ENCODE measurements at places on chromosomes 5 and 9. TPM values are rescaled to one million over a fixed set of nuclear protein-coding genes. Genes with fewer than 3 reads are reported as not detected.

GRCh38 chr5:34620185-34620584 is 35.9 kb upstream of the RAI14 start:
- DNase-seq, result no peak

Gene TAF11L10
- not detected for total RNA-seq

Gene GAS1
- total RNA-seq, result not detected

Gene PRR16
- total RNA-seq, result not detected

Gene DOLPP1
- total RNA-seq, result 11.8 TPM

DNA sequence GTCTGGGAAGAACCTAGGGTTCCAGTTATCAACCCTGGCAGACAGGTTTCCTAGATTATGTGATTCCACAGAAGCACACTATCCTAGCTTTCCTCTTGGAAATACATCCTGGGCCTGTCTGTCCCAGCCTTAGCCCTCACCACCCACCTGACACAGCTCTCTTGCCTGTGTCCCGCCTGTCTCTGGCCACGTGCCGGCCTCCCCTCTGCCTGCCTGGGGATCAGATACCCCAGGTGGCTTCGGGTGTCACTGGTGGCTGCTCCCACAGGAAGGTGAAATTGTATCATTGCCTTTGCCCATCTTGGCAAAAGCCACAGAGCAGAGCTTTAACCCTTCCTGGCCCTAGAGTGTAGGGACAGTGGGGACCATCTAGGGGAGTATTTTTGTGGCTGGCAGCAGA is 6.2 kb downstream of the COL27A1 start:
- DNase-seq, result no peak

DNA sequence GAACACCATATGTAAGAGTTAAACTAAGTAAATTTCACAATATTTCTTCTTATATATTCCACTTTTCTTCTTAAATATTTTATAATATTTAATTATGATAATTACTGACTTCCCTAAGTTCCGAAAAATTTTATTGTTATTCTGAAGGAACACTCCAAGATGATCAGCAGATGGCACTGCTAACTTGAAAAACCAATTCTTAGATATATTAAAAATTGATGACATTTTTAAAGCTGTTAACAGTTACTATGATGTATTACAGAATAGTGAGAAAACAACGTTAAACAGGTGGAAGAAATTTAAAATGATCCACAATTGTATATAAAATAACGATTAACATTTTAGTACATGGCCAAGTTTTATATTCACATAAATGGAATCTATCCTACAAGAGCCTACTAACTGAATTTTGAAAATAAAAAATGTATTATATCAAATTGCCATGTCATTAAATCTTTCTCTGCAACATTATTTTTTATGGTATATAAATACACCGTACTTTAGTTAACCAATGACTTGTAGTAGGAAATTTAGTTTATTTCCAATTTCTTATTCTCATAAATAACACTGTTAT is 30.1 kb upstream of the MUSK start:
- DNase-seq, result no peak

- DNase-seq, result no peak
These were observed 367.9 kb upstream of the ADAMTSL1 start for GRCh38 chr9:18106006-18106560.

DNA sequence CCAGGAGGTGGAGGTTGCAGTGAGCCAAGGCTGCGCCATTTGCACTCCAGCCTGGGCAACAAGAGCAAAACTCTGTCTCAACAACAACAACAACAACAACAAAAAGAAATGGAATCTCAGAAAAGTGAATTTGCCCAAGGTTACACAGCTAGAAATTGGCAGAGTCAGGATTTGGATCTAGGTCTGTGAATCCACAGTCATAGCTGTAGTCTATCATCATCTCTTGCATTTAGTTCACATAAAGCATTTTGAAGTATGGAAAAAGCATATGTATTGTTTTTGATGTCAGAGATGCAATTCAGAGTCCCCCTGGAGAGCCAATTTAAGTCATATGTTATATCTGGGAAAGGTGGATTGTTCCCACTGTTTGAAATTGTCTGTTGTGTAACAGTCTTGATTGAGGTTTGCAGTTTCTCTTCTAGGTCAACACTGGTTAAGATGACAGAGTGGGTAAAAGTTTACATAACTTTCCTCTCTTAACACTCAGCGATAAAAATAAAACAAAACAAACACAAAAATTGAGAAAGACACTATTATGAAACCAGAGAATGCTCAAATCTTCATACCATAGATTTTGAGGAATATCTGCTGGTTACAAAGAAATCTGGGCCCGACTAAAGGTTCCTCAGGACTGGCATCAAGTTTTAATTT is 21.5 kb upstream of the GPR21 start:
- no peak for DNase-seq

Gene CAVIN4
- total RNA-seq, result 0.13 TPM

DNA sequence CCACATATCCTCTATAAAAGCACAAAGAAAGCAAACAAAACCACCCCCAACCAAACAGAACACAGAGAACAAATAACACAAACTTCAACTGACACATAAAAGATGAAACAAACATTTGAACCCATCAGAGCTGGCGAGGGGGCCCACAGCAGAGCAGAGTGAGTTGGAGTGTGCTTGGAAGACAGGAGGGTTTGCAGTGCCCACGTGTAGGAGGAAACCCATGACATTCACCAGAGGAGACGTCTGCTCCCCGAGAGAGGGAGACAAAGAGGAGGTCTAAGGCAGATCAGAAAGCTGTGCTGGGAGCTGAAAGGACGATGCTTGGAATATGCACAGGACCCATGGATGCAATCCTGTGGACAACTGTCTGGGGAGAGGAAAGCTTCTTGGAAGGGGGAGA is 27.0 kb downstream of the MRPL36 start:
- no peak for DNase-seq

DNA sequence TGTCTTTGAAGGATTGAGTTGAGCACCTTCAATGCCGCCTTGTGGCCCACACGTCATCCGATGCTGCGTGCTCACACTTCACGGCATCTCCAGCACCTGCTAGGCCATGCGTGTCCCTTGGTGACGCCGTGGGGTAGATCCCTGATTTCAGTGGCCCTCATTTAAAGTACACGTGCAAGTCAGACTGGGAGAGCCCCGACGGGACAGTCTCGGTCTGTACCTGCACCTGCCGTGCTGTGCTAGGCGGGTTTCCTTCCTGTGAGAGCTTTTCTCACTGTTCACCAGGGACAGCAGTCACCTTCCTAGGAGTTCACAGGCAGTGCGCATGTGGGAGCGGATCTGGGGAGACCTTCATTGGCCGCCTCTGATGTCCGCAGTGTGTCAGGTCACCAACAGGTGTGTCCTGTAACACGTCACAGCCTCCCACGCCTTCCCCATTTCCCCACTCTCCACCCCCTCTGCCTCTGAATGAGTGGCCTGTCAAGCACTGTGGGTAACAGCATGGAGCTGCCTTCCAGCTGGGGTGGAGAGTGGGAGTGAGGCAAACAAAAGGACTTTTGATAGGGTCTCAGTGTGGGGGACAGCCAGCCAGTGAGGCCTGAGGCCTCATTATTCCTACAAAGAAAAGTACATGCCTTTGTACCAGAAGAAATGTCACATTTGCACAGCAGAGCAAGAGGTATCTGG is 236.4 kb downstream of the FANCC start:
- DNase-seq, result no peak

DNA sequence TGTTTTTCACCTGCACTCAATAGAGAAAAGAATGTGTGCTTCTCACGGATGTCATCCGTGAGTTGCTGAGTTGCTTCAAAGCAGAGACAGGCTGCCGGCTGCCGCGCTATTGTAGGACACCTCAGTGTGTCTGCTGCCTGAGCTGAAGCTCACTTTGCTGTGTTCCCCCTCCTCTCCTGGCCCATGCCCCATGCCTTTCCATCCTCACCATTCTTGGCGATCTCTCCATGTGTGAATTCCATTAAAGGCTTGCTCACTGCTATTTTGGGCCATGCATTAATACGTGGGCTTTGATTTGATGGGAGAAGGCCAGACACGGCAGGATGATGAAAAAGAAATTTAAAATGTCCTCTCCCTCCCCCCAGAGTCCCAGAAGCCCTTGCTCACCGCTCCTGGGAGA is 14.5 kb downstream of the ADAM19 start:
- no peak for DNase-seq

GRCh38 chr5:52818360-52818759 is 30.6 kb downstream of the ITGA1 start:
- DNase-seq, result no peak

- no peak for DNase-seq
These were observed 33.5 kb downstream of the KCNMB1 start for GRCh38 chr5:170355601-170356098.

Gene PDCD1LG2
- total RNA-seq, result 0.14 TPM

DNA sequence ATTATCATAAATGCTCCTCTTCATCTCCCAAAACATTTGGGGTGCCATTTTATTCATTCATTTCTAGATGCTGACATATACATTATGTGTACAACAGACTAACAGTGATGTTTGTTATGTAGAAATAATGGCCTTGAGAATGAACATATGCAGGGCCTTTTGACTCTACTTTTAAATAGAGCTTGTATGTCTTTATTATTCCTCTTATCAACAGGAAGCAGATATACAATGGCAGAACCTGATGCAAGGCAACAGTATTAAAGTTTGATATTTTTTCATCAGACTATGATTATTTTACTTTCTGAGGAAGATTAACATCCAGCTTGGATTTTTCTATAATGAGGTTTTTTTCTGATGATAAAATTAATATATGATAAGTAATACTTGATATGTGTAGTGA is 44.1 kb downstream of the SNX18 start:
- DNase-seq, result no peak

DNA sequence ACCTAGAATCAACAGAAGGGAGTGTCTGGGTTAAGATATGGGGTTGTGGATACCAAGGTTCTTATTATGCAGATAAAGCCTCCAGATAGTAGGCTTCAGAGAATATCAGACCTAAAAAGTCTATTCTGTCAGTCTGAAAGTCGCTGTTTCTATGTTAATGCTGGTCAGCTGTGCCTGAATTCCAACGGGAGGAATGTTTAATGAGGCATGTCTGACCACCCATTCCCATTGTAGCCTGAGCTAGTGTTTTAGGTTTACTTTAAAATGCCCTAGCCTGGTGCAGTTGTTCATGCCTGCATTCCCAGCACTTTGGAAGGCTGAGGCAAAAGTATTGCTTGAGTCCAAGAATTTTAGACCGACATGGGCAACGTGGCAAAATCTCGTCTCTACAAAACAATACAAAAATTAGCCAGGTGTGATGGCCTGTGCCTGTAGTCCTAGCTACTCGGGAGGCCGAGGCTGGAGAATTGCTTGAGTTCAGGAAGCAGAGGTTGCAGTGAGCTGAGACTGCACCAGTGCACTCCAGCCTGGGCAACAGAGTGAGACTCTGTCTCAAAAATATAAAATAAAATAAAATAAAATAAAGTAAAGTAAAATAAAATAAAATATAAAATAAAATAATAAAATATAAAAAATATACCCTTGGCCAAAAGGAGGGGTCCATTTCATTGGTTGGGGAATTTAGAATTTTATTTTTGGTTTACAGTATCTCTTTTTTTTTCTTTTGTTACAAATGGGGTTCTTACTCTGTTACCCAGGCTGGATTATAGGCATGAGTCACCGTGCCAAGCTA is 7.8 kb upstream of the SOX30 start:
- DNase-seq, result no peak

- DNase-seq, result no peak
These were observed 2.7 kb upstream of the IRF1 start for GRCh38 chr5:132493241-132493640.

DNA sequence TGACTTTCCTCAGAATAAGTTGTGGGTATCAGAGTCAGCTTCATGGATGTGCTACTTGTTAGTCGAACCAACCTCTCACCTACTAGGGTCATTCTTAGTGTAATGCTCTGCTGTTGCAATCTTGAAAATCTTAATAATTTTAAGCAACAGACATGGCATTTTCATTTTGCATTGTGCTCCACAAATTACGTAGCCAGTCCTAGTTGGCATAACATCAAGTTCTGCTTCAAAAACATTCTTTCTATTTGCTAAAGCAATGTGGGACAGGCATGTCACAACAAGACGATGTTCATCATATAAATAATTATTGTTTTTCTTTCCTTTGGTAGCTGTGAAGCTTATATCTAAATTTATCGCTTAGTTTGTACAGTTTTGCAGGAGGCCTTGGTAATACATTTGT is 39.3 kb upstream of the CDH12 start:
- no peak for DNase-seq

Gene IL12B
- not detected for total RNA-seq

DNA sequence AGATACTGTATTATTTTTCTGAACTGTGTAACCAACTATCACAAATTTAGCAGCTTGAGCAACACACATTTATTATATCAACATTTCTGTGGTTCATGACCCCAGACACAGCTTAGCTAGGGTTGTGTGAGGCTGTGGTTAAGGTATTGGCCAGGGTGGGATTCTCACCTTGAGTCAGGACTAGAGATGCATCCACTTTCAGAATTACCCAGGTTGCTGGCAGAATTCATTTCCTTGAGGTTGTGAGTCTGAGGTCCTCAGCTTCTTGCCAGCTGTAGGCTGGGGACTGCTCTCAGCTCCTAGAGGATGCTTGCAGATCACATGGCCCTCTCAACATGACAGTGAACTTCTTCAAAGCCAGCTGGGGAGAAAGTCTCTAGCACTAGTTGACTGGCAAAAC is 122.5 kb upstream of the RASGRF2 start:
- DNase-seq, result no peak

DNA sequence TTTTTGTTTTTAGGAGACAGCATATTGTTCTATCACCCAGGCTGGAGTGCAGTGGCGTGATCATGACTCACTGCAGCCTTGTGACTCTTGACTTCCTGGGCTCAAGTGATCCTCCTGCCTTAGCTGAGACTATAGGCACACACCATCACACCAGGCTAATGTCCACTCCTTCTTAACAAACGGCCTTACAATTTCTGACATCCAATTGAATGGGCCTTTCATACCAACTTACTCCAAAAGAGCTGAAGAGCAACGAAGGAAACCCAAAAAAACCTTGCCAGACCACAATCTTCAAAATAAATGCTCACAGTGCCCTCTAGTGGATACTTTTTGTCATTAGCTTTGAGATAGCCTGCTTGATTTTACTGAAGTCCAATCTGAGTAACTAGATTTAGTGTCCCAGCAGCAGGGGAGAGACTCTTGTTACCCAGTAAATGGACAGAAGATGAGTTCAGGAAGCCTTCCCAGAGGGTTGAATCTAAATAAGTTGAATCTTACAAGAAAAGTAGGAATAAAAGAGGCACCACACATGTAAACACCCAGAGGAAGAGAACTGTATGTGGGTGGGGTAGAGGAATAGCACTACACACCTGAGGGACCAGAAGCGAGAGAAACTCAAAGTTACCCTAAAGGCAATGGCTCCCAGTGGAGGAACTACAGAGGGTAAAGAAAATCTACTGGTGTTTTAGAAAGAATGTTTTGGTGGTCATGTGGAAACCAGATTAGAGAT is 9.3 kb downstream of the ZNF622 start:
- DNase-seq, result peak; percentile 43

Gene UBQLN1
- 141 TPM for total RNA-seq

Gene FYB1
- total RNA-seq, result 769 TPM

DNA sequence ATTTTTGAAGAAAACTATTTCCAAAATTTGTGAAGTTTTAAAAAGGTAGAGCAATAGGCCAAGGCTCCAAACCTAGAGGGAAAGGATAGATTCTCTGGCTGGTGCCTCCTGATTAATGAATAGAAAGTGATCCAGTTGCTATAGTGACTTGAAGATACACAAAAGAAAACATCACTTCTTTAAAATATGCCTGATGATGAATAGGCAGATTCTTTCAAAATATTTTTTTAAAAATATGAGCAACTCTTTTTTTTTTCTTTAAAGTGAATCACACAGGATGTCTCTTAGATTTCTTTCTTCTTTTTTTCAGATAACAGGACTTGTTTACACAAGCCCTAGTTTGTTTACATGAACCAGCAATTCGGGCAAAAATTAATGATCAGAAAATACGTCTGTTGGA is 124.4 kb downstream of the RFK start:
- no peak for DNase-seq

- DNase-seq, result no peak
These were observed 83.0 kb upstream of the IFNE start for GRCh38 chr9:21565155-21565554.

Gene LAMC3
- total RNA-seq, result 0.35 TPM
